ENCODE measurements at places on chromosomes 4 and X.

DNA sequence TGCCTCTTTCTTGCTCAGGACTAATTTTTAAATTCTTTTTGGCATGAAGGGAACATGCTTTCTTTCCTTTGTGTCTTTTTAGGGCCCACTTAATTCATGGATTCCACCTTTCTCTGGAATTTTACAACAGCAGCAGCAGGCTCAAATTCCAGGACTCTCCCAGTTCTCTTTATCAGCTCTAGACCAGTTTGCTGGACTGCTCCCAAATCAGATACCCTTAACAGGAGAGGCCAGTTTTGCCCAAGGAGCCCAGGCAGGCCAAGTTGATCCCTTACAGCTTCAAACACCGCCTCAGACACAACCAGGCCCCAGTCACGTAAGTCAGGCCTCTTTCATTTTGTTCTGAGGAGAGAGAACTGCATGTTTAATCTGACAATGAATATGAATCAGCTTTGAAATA is 2.3 kb downstream of the ODAM start:
- no peak for DNase-seq

DNA sequence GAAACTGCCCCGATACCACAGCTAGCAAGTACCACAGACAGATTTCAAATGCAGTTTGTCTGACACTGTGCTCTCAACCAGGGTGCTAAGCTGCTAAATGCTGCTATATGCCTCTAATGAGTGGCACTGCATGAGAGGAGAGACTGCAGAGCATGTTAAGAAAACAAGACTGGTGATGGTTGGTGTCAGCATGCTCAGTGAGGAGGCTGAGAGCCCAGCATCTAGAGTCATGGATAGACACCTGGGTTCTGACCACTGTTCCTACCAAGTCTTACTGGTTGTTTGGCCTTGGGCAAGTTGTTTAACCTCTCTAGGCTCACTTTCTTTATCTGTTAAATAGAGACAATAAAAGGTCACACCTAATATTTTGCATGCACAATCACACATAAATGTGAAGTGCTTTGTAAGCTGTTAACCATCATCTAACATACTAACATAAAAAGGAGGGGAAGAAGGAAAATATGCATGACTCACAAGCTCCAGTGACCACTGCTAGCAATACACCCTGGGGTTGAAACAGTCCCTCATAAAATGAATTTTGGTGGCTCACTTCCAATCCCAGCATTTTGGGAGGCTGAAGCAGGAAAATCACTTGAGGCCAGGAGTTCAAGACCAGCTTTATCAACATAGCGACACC is 20.7 kb downstream of the HHIP start:
- DNase-seq = no peak

DNA sequence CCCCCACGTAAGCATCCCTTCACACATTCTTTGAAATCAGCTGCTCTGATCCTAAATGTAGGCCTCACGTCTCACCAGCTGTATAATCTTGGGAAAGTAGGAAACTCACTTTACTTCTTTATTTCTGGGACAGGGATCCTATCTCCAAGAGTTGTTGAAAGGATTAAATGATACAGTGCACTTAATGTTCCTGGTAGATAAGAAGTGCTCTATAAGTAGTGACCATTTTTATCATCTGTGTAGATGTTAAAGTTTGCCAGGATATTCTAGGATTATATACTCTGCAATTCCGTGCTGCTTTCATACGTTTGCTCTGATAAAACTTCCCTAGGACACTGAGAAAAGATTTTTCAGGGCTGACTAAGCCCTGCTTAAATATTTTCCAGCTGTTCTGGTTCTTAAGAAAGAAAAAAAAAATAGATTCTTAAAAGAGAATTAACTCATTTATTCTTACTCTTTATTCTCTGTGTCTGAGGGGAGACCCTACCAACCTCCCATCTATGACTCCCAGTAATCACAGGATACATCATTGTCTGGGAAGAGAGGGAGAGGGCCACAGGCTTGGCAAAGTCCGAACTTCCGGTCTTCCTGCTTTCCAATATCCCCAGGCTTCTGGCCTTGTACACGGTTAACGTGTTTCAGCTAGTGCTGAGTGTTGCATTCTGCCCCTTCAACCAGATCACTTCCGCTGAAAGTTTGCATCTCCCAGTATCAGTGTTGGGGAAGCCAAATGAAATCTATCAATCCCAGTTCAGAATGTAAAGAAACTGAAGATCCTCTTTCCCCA is 269.2 kb downstream of the TRIML1 start:
- no peak for DNase-seq

- DNase-seq = no peak
Measured at GRCh38 chr4:37648084-37648817, 37.9 kb downstream of the RELL1 start.

DNA sequence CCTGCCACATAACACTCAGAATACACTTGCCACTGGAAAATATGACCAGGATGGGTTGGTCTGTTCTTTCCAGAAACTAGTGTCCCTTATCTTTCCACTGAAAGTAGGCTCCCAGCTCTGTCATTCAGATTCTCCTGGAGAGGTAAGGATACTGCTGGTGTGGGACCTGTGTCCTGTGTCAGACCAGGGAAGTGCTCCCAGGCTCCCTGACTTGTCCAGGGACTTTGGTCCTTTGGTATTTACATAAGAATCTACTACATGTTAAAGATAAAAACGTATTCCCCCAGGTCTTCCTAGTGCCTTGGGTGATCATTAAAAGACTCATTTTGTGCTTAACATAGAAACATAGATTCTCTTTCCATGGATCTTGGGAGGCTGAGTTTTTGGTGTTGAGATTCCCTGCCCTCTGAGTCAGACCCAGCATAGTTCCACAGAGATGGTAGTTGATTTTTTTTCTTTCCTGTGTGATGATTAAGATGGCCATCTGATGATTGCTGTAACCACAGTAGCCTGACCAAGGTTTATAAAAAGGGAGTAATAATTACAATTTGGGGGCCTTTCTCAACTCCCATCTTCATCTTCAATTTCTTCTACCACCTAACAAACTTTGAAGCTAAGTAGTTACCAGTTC is 159.8 kb upstream of the JADE1 start:
- DNase-seq = no peak

- DNase-seq = no peak
Measured at GRCh38 chr4:98663226-98664006, 5.0 kb upstream of the TSPAN5 start.

DNA sequence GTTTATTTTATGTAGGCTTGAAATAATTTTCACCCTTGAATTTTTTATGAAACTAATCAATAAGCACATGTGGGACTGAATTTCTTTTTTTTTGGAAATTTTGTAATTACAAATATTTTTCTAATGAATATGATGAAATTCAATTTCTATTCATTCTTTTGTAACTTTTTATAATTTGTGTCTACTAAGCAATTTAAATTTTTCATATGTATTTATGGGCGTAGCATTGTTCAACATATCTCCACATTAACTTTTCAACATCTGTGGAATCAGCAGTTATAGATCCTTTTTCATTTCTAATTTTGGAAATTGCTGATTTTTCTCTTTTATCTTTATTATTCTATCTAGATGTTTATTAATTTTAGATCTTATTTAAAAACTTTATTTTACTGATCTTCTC is 1320.3 kb downstream of the C4orf33 start:
- no peak for DNase-seq

DNA sequence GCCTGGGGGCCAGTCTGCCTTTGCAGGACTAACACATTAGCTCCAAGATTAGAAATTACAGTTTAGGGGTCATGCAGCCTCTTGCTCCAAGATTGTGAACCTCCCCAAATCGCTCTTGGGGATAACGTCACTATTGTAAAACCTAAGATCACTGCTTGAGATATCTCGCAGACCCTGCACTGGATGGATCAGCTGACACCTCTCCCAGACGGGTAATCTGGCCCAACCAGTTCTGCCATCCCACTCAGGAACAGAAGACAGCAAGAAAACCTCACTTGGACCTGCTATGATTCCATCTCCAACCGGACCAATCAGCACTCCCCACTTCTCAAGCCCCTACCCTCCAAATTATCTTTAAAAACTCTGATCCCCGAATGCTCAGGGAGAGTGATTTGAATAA is 431.2 kb downstream of the GPM6A start:
- no peak for DNase-seq

- DNase-seq = no peak
Measured at GRCh38 chrX:46381630-46382029, 163.6 kb downstream of the ZNF674 start.

GRCh38 chr4:18880871-18881270 is 859.3 kb upstream of the LCORL start:
- DNase-seq = no peak

- DNase-seq = no peak
Measured at GRCh38 chr4:190017357-190018200, 9.5 kb downstream of the FRG2 start.

DNA sequence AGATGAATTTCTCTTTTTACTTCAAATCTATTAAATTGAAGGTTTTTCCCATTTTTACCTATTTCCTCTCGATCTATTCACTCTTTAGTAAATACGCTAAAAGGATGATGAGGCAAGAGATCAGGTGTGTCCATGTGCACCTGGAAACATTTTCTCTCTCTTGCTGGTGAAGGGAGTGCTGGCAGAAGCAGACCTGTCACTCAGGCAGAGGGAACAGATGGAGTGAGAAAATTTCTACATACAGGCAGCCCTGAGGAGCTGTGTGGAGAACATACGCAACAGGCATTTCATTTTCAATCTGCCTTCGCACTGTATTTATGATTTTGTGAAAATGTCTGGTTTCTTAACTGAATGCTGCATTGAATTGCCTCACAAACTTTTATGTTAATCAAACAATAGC is 249.5 kb downstream of the GPM6A start:
- DNase-seq = no peak

GRCh38 chrX:106999002-106999975 is 723 bp downstream of the MORC4 start:
- DNase-seq = peak; percentile 28

DNA sequence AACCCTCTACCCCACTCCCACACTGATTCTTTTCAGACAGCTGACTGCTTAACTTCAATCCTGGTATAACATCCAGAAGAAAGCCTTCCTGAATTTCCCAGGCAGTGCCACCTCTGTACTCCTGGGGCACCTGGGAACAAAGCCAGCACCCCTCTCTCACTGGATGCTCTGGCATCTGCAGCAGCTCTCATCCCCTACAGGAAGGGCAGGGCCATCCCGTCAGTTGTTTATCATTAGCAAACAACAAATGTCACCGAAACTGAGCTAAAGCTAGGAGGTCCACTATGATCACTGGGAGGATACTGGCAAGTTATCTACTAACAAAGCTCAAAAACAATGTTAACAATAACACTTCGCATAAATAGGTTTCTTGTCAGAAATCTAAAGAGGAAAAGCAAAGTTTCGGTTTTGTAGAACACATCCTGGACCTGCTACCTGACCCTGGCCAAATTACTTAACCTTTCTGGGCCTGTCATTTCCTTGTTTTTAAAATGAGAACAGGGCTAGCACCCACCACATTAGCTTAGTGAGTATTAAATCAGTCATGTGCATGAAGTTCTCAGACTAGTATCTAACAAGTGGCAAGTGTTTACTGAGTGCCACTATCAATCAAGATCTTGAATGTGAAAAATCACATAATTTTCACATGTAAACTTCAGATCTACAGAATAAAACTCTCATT is 86.6 kb downstream of the NR3C2 start:
- DNase-seq = no peak

DNA sequence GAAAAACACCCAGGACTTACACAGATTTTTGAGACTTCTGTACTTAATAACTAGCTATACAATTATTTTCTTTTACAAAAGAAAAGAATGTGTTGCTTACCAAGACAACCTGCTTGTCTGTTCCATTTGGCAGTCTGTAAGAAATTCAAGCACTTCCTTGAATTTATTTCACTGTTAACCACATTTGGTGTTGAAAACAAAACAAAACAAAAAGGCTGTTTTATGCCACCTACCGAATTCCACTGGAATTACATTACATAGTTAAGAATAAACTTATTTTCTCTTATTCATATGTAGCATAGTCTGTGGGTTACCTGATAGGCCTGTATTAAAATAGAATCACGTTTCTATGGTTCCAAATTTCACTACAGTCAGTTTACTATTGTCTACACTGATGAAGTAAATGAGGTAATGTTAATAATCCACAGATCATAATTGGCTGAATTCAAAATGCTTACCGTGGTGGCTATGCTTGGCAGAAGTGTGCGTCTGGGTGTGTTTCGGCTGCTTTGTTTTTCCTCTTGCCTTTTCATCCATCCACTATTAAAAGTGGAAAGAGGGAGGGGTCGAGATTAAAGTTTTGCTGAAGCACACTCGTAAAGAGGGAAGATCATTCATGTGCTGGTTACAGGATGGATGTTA is at the start of gene TLR1:
TLR1 (minus strand) TSS at position 138 of the 642 bp plus-strand sequence. CDS start 5,960 bp downstream, outside the sequence.
- no peak for DNase-seq

- DNase-seq = no peak
Measured at GRCh38 chrX:108064613-108065012, 19.7 kb downstream of the VSIG1 start.

GRCh38 chr4:45668128-45668527 is 455.7 kb downstream of the GABRG1 start:
- DNase-seq = no peak

- DNase-seq = no peak
Measured at GRCh38 chr4:175970072-175970471, 95.6 kb upstream of the WDR17 start.

DNA sequence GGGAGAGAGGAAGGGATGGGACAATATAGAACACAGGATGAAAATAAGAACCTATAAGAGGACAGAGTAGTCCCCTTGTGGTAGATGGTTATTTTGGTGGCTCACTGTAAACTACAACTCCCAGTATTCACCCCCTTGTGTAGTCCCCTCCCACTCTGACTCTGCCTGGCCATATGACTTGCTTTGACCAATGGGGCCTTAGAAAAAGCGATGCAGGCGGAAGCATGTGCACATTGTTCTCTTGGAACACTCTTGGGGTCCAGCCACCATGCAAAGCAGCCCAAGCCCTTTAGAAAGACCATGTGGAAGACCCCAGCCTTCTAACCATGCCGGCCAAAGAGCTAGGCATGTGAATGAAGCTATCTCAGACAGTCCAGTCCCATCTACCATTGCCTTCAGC is 415.0 kb downstream of the BCOR start:
- DNase-seq = no peak

DNA sequence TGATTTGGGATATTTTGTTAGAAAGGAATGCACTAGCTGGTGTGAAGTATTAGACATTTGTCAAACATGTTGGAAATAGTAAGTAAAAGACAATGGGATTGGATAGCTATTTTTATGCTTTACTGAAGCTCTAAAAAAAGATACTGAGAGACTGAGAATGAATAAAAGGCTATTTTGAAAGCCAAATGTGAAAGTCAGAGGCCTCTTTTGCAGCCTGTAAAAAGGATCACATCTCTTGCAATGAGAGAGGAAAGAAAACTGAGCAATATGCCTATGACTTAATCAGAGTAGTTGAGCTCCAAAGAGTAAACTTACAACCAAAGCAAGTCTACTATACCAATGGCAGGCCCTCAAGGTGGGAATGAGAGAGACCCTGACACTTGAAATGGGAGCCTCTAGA is 212.6 kb upstream of the LCORL start:
- no peak for DNase-seq

- no peak for DNase-seq
Measured at GRCh38 chr4:7632971-7633370, 198.2 kb upstream of the PSAPL1 start.

DNA sequence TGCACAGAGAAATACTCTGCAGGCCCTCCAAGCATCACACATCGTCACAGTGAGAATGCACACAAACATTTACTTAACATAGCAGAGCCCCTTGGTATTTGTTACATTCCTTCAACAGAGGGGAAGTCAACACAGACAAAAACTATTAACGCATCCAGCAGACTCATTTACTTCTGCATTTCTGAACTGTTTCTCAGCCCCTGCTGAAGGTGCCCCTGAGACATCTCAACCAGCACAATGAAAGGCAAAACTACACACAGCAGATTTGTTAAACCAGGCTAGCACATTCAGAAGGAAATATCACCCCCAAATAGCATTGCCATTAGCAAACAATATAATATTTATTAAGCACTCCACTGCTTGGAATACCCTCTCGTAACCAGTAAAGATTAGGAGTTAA is 367.0 kb downstream of the RAB28 start:
- no peak for DNase-seq

All from C1 segment of cervical spinal cord (tissue), 14 donors.